ENCODE measurements at places on chromosomes 7 and 10. TPM values are rescaled to one million over a fixed set of nuclear protein-coding genes. Genes with fewer than 3 reads are reported as not detected.
A peak's percentile ranks its signal among the peaks of the same experiment; 100 is the strongest.

DNA sequence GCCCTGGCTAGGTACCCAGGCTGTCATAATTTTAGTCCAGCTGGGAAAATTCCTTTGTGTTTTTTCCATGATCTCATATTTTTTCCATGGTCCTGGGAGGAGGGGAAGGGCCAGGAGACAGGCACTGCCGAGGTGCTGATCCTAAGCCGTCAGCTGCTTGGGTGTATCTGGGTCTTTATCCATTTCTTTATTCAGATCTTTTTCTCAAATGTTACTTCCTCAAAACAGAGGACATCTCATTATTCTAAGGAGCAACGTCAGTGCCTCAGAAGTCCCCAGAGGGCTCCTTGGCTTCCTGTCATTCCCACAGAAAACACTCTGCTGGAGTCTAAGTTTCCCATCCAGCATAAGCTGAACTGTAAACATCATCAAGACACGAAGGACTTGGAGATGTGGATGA lies 2.8 kb upstream of the OR6V1 start:
- peak; percentile 63 for DNase-seq

The CTAGE4 gene
- total RNA-seq = not detected

The BMPER gene
- total RNA-seq = 1.3 TPM

DNA sequence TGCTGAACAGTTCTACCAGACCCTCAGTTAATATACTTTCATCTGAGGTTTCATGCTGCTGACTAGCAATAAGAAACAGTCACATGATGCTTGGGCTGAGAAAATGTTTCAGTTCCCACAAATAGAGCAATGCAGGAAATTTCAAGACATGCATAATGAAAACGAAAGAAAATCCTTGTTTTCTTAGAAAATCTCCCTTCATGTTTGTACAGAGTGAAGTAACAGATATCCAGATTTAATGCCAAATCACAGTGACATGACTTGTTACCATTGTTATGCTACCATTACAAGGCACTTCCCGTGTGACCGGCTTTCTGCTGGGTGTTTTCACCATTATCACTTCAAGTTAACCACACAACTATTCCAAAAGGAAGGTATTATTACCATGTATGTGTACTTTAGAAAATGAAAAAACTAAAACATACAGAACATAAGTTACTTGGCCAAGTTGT lies 121.7 kb downstream of the DOCK4 start:
- peak; percentile 33 for DNase-seq

The CNOT4 gene
- 20.7 TPM for total RNA-seq

DNA sequence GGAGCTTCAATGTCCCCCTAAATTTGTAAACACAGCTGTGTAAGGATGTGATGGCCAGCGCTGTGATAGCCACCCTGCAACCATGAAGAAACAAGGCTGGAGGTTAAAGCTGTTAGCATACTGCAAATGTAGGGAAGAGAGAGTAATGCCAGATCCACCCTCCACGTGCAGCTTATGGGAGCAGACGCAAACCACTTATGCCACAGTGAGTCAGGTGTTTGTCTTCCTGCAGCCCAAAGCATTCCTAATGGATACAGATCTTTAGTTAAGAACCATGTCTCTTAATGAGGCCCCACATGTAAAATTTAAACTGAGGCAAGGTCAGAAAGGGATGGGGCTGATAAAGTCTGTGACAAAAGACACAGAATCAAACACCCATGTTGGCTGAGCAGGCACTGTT lies 13.6 kb upstream of the MYL7 start:
- no peak for DNase-seq

DNA sequence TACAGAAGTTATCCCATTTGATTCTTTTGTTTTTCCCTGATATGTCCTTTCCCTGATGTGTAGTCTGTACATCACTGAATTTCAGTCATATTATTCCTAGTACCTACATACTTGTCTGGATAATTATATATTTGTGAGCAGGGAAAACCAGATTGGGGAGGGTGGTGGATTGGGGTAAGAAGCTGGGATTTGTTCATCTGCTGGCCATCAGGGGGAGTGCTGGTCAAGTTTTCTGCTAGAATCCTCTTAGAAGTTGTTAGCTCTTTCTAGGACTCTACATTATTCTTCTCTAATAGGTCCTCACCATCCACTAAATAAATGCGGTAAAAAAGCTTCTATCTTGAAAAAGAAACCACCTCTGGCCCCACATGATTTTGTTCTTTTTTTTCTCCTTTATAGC lies 232.7 kb upstream of the TAC1 start:
- DNase-seq = peak; percentile 17

- peak; percentile 66 for DNase-seq
Measured at GRCh38 chr10:69703766-69704630, 74.0 kb downstream of the FAM241B start.

DNA sequence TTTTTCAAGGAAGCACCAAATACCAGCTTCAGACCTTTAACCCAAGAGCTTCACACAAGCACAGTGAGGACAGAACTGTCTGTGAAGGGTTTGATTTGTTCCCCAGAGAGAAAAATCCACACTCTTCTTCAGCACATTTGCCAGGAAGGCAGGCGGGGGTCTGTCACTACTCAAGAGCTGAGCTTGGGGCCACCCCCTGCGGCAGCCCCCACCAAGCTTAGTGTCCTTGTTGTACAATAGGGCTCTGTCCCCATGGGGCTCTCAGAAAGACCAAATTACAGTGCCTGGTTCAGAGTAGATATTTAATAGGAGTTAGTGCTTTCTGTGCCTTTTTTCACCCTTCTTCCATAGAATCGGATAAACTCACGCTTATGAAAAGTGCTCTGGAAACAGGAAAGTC lies 12.4 kb downstream of the ECHDC3 start:
- no peak for DNase-seq

The WNT2 gene
- total RNA-seq = not detected

The TEX47 gene
- total RNA-seq = not detected

The PARD3 gene
- total RNA-seq = 68.5 TPM

DNA sequence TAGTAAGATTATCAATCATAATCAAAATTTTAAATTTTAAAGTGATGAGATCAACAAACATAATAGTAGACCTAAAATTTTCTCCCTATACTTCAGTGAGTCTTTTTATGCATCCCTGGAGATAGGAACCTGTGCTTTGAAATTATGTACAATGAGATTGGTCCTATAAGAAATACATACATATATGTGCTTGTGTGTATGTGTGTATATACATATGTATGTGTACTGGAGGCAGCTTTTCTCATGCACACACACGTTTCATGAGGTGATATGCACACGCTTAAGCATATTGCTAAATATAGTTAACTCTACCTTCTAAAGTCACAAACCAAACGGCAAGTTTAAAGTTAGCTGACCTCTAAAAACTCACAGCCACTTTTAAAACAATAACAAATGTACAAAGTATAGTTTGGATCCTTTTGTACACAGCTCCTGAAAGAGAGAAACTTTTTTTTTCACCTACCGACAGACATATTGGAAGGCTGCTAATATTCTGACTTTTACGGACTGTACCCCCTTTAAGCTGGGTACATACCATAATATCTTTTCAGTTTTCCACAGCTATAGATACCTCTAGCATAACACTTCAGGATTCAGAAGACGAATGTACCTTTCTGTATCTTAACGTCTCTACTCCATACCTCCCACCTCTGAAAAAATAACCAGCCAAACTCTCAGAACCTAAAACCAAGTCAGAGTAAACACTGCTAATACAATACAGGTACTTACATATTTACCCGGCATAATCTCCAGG lies 3.3 kb downstream of the ITGB1 start:
- no peak for DNase-seq

The SH2D4B gene
- not detected for total RNA-seq

The IFIT3 gene
- total RNA-seq = 12.3 TPM

DNA sequence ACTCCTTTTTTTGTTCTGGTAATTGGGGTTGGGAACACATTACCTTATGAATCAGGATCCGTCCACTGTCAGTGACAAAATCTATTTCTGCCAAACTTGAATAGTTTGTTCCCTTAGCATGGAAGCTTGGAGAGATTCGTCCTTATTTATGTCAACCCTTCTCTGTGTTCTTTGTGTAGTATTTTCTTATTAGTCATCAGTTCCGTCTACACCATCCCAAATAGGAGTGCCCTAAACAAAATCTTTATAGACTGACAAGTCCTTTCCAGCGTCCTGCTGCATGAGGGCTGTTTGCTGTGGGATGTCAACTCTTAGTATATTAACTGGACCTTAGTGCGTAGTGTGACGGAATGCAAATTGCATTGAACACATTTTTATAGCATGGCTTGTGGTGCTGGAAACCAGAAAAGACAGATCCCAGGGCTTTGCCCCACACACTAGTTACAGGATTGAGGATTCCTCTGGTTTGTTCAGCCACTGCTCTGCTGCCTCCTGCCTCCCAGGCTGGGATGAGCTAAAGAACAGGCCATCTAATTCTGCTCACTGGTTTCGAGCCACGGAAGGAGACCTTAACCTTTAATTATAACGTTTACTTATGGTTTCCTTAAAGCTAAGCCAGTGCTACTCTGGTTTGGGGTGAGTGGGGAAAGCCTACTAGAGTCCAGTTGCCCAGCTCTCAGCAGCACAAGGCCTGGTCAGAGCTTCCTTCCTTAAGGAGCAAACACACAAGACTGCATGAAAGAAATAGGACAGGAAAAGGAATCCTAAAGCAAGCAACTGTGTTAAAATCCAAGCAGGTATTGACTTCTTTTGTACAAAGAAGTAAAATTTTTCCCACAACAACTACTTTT lies 194.4 kb downstream of the CCSER2 start:
- no peak for DNase-seq

The ATRNL1 gene
- total RNA-seq = 5.6 TPM

GRCh38 chr10:13632884-13633440 lies 46.2 kb downstream of the PRPF18 start:
- peak; percentile 76 for DNase-seq

The GTF2IRD1 gene
- 29.2 TPM for total RNA-seq

The ABCC2 gene
- total RNA-seq = 0.05 TPM

- no peak for DNase-seq
Measured at GRCh38 chr10:99914236-99914635, 95.5 kb downstream of the DNMBP start.

DNA sequence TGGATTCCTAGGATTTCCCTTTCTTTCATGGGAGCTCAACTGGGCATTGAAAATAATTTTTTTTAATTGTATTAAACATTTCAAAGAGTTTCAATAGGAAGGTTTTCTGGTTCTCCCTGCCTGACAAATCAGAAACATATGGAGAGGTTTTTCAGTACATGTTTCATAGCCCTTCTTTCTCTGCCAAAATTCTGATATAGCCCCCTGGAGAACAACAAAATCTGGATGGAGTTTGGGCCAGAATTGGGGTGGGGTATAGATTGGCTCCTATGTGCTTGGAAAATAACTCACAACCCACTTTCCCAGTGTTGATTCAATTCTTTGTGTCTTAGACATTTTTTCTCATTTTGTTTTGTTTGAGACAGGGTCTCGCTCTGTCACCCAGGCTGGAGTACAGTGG lies 24.6 kb upstream of the EIF4H start:
- no peak for DNase-seq

The PODXL gene
- total RNA-seq = 13.8 TPM

DNA sequence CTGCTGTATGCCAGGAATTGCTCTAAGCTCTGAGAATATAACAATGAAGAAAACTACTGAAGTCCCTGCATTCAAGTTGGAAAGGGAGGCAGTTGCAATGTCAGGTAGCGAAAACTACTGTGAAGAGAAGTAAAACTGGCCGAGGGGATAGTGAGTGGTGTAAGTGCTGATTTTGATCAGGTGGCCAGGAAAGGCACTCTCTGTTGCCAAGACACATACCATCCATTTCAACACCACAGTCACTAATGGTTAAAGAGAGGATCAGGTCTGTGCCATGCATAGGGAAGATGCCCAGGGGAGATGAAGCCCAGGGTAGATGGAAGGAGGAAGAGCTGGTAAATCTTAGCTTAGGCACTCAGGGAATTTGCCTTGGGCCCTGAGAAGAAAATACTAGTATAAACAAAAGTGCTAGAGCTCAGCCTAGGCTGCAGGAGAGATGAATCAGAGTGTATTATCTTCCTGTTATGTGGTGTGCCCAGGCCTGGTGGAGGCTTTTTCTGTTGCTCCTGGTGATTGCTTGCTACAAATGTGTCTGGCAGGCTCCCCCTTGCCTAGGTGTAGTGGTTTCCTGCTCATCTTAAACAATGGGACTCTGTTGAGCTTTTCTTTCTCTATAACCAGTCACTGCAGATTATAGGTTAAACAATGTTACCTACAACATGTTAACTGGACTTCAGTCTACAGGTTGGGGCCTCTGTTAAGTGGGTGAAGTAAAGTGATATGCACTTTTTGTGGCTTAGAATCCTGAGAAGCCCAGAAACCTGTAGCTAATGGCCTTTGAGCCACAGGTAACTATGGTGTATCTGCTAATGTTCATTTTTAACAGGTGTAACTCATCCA lies 125.5 kb downstream of the LRRC4 start:
- DNase-seq = no peak

The SLC37A3 gene
- total RNA-seq = 40.3 TPM

GRCh38 chr10:108736111-108736510 lies 1187.2 kb downstream of the XPNPEP1 start:
- no peak for DNase-seq

The FOXI2 gene
- not detected for total RNA-seq

The STN1 gene
- total RNA-seq = 51.2 TPM

- DNase-seq = no peak
Measured at GRCh38 chr7:108440613-108441012, 15.6 kb downstream of the NRCAM start.

DNA sequence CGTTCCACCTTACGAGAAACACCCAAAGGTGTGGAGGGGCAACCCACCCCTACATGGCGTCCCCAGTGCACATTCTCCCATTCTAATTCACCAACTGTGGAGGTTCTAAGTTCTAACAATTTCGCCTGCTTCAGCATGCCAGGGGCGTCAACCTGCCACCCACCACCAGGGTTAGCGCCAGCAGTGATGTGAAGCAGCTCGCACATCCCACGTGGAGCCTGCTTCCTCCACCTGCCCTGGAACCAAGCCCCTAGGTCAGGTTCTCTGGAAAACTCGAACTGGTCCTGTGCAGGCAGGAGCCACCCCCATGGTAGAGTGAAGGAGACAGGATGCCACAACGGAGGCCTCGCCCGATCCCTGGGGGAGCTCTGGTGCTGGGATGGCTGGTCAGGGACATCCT lies 33.3 kb upstream of the FXYD4 start:
- DNase-seq = no peak

- no peak for DNase-seq
Measured at GRCh38 chr7:153518201-153518984, 533.8 kb upstream of the DPP6 start.

The PKD2L1 gene
- 0.13 TPM for total RNA-seq

DNA sequence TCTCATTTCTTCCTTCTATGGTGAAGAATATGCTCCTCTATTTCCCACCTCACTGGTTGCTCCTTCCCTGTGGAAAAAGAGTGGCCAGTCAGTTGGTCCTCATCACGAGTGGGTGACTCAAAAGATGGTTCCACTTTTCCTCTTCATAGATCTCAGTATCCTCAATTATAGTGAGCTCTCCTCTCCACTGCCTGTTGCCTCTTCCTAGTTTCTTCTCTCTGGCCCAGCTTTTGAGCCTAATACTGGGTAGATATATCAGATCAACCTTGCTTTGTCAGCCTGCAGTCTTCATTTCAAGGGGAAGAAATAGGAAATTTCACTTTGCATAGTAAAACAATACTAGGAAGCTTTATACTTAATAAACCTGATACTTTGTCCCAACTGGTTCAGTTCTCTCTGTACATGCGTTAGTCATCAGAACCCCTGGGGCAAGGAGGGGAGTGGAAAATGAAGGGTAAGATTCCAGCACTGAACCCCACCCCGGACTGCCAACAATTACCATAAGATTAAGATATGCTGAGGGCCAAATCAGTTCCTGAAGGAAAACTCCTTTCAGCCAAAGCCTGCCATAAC lies 15.5 kb upstream of the WNT16 start:
- peak; percentile 52 for DNase-seq

The DYDC1 gene
- not detected for total RNA-seq

The EBF3 gene
- 21.9 TPM for total RNA-seq

The HECW1 gene
- total RNA-seq = not detected

The CHRM2 gene
- 0.32 TPM for total RNA-seq

Data from myocyte (in vitro differentiated cells).